ENCODE measurements at places on chromosomes 11 and 22.

GRCh38 chr22:23424031-23424430 lies 156.1 kb downstream of the IGLL1 start:
- DNase-seq: no peak

GRCh38 chr22:44546686-44547310 lies 48.8 kb upstream of the RTL6 start:
- no peak for DNase-seq

DNA sequence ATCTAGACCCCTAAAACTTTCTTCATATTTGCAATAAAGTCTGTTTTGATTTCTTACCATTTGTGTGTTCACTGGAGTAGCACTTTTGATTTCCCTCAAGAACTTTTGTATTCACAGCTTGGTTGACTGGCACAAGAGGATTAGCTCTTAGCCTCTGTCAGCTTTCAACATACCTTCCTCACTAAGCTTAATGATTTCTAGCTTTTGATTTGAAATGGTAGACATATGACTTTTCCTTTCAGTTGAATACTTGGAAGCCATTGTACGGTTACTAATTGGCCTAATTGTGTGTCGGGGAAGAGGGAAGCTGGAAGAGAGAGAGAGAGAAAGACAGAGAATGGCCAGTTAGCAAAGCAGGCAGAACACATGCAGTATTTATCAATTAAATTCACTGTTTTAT lies 180.5 kb downstream of the ARHGAP42 start:
- no peak for DNase-seq

GRCh38 chr11:123314972-123315371 lies 115.1 kb upstream of the GRAMD1B start:
- no peak for DNase-seq

DNA sequence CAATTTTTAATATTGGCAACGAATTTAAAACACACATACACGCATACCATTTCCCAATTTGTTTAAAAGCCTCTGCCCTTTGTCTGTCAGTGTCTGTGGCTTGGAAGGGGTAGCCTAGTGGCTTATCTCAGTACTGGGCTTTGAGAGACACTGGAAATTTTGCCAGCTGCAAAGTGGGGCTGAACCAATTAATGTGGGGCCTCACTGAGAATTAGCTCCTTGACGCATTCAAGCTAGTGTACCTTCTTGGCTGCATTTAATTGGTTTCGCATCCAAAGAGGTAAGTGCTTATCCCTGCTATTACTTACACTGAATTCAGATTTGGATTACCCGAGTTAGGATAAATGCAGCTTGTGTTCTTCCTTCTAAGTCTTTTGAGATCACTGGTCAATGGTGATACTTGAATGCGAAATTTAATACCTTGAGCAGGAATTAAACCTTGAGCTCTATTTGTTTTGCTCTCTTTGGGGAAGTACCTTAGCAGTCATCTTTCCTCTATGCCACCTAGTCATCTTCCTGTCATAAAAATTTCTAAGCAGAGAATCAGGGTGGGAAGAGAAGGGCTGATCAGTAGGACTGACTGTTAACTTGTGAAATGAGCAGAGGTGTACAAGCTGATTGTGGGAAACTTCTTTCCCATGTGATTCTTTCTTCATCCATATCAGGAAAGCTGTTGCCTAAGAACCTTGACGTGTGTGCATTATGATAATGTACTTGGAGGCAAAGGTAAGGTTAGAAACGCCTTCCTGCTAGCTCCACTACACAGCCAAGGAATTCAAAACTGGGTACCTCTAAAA lies 187.7 kb upstream of the E2F8 start:
- DNase-seq: no peak

DNA sequence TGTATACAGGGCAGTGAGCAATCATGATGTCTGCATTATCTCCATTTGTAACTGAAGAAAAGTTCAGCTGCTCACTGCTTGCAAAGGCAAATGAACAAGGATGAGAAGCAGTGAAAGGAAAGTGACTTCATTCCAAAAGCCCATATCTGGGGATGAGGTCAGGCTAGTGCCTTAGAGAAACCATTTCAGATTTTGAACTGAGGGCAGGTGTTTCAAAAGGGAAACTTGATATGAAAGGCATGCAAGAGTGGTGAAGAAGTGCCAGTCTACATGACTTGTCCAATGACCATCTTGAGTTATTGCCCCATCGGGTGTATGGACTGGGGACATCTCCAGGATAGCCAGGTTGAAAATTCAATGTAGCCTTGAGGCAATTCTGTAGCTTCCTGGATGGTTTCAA lies 7.3 kb upstream of the APOL4 start:
- no peak for DNase-seq

- DNase-seq: no peak
Observed at GRCh38 chr22:31501738-31502137, 5.4 kb downstream of the SFI1 start.

GRCh38 chr11:72851726-72852125 lies 37.5 kb downstream of the ATG16L2 start:
- DNase-seq: no peak

GRCh38 chr22:30460147-30460546 lies 11.7 kb downstream of the SEC14L3 start:
- DNase-seq: no peak

GRCh38 chr11:130787092-130787616 lies 129.1 kb downstream of the SNX19 start:
- DNase-seq: peak; percentile 72

DNA sequence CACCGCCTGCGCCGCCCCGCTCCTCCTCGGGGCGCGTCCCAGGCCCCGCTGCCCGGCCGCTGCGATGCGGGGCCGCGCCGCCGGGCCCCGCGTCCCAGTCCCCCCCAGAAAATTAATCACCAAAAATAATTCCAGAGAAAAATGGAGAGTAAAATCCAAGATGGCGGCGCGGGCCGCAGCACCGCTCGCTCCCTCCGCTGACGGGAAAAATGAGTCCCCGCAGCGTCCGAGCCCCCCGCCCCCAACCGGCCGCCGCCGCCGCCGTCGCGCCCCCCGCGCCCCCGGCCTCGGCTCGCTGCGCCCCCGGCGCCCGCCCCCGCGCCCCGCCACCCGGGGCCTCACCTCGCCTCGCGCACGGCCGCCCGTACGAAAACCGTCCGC lies at the start of gene KMT5B:
Gene KMT5B (minus strand): TSS at position 162 of the 381 bp plus-strand sequence. CDS start 23,220 bp downstream, outside the sequence.
- no peak for DNase-seq

GRCh38 chr11:93491973-93492372 lies 51.2 kb downstream of the SMCO4 start:
- DNase-seq: no peak

- DNase-seq: no peak
Observed at GRCh38 chr11:15236559-15236958, 121.8 kb downstream of the INSC start.

DNA sequence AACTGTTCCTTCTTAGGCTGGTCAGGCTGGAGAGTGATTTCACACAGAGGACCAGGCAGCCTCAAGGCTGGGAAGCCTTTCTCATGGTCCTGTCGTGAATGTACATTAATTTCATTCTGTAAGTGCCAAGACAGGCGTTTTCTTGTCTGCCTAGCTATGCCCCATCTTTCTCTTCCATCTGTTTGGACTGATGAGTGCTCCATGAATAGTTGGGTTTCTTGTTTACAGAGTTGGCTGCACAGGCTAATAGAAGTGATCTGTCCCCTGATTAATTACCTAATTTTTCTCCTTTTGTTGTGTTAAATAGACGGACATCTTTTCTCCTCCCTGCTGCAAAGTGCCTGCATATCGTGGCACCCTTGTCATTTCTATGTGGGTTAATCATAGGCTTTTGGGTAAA lies 135.8 kb upstream of the NARS2 start:
- DNase-seq: no peak

DNA sequence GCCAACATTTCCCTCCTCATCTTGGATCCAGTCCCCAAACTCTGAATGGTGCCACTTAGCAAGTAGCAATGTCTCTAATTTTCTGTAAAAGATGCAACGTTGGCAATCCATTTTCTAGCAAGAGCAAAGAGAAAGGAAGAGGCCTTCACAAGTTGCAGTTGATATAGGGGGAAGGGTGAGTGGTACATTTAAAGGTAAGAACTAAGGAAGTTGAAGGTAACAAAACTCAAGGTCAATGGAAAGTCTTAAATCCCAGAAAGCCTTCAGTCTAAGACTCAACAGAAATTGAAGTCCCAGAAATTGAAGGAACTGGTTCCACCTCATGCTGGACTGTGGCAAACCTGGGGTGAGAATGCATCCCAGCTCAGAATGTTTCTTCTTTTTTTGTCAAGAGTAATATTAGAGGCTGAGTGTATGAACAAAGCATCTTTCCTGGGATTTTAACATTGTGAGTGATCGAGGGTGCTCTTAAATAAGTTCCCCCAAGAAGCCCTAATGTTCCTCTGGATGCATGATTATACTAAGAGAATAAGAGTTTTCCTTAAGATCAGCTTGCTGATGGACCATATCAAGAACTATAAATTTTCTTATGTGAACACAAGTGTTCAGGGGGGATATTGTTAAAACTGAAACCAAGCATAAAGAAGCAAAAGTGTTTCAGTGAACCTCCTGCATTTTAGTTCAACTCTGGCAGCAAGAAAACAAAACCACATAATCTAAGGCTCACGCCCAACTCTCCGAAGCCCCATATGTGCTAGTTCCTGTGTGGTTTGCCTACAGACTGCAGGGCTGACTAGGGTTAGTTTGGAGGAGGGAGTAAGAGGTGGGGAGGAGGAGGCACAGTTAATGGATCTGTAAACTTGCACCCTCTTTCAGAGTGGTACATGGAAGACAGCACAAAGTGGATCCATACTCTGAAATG lies at the start of gene GRAP2:
Gene GRAP2 (plus strand): TSS at position 779 of the 922 bp plus-strand sequence. CDS start 46,023 bp downstream, outside the sequence.
- DNase-seq: no peak

DNA sequence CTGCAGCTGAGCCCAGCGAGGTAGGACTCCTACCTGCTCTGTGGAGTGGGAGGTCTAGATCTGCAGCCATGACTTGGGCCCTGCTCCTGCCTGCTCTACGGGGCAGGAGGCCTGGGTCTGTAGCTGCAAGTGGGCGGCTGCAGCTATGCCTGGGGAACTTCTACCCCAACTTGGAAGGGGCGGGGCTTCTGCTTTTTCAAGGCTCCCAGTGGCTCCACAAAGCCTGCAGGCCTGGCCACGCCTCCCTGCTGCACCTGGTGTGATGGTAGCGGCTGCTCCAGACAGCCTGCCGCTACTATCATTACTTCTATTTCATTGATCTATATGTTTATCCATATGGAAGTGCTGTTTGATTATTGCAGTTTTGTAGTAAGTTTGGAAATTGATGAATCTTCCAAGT lies 121.2 kb downstream of the NELL1 start:
- no peak for DNase-seq

GRCh38 chr22:29947410-29948384 lies 64.7 kb downstream of the MTMR3 start:
- no peak for DNase-seq

- DNase-seq: no peak
Observed at GRCh38 chr11:109582470-109582869, 160.5 kb downstream of the C11orf87 start.

- DNase-seq: no peak
Observed at GRCh38 chr11:107682171-107682570, 29.7 kb downstream of the SLN start.

DNA sequence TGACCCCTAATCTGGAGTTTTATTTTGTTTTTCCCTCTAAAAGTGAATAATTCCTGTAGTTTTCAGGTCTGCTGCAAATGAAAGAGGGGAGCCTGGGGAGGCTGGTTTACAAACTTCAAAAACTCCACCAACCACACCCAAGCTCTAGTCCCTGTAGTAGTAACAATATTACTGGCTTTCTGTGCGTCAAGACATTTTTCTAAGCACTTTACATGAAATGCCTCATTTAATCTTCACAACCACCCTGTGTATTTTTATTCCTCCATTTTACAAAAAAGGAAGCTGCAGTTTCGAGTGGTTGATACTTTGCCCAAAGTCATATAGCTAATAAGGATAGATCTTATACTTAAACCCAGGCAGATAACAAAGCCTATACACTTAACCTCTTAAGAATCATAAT lies 23.5 kb downstream of the CTNND1 start:
- DNase-seq: no peak

DNA sequence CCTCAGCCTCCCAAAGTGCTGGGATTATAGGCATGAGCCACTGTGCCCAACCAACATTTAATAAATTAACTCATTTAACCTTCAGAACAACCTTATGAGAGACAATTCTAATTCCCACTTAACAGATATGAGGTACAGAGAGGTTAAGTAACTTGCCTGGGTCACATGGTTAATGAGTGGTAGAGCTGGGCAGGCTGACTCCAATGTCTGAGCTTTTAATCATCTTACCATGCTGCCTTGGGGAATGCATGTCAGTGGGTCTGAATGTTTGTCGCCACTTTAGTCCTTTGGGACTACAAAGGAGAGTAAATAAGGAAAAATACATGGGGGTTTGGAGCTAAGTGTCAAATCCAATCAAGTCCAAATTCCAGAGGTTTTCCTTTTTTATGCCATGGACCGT lies 11.2 kb upstream of the PIK3C2A start:
- DNase-seq: no peak

- no peak for DNase-seq
Observed at GRCh38 chr11:125999234-125999880, 53.5 kb downstream of the VSIG10L2 start.

- no peak for DNase-seq
Observed at GRCh38 chr11:92667486-92668152, 301.8 kb upstream of the MTNR1B start.

DNA sequence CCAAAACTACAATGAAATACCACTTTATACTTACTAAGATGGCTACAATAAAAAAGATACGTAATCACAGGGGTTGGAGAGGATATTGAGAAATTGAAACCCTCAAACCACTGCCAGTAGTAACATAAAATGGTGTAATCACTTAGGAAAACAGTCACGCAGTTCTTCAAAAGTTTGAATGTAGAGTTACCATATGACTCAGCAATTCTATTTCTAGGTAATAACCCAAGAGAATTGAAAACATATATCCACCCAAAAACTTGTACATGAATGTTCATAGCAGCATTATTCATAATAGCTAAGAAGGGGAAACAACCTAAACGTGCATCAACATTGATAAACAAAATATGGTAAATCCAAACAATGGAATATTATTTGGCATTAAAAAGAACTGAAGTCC lies 24.4 kb upstream of the PSMA1 start:
- DNase-seq: no peak

DNA sequence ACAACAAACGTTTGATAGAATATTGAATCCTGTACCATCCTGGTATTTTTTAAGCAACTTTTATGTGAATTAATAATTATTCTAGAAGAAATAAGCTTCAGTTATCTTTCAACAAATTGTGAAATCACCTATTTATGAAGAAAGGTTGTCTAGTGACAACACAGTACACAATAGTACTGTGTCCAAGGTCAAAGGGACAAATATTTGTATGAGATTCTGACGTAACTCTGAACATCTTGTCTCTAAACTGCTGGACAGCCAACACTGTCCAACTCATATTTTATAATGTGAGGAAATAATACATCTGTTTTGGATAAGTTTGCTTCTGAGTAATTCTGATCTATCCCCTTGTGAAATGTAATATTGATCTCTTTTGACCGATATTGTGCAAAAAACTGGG lies 18.9 kb downstream of the CASP5 start:
- DNase-seq: no peak

Measured in right forelimb (tissue), 1 donor.